ENCODE measurements at places on chromosomes 2 and 18.

- no peak overlapping the region for H3K27ac ChIP-seq
- peak; percentile 3 for DNase-seq
- no peaks in the 10 kb centered on the region for H3K36me3 ChIP-seq
- H3K4me3 ChIP-seq: no peak overlapping the region
- H3K4me1 ChIP-seq: no peaks in the 10 kb centered on the region
These were observed 376.1 kb downstream of the XIRP2 start for GRCh38 chr2:167264380-167264779.

DNA sequence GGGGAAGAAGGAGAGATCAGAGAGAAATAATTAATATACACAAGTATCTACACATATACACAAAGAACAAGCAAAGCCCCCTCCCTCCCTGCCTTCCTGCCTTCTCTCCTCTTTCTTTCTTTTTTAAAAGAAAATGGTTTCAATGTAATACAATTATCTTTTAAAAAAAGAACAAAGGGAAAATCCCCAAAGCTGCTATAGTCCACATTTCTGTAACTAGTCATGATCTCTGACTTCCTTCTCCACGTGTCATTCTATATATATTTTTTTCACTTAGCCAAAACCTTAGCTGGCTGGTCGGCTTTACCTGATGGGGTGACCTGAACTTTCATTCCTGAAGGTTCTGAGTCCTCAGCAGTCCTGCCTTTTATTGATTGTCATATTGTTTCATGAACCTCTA, 44.3 kb downstream of the MAP3K20 start:
- H3K36me3 ChIP-seq: peaks cover 16% of the 10 kb centered on the region
- no peak for DNase-seq
- H3K4me3 ChIP-seq: no peak overlapping the region
- H3K27ac ChIP-seq: no peak overlapping the region
- H3K4me1 ChIP-seq: no peaks in the 10 kb centered on the region
- no peaks in the 10 kb centered on the region for H3K27me3 ChIP-seq

- DNase-seq: peak; percentile 49
- H3K27ac ChIP-seq: no peak overlapping the region
- H3K4me1 ChIP-seq: no peaks in the 10 kb centered on the region
- H3K27me3 ChIP-seq: no peaks in the 10 kb centered on the region
- peaks cover 20% of the 10 kb centered on the region for H3K36me3 ChIP-seq
- H3K4me3 ChIP-seq: no peak overlapping the region
These were observed 34.6 kb downstream of the TGFBRAP1 start for GRCh38 chr2:105294844-105295481.

- peaks cover 2% of the 10 kb centered on the region for H3K4me1 ChIP-seq
- H3K36me3 ChIP-seq: peaks cover 2% of the 10 kb centered on the region
- H3K27me3 ChIP-seq: no peaks in the 10 kb centered on the region
- H3K4me3 ChIP-seq: no peak overlapping the region
These were observed 19.0 kb downstream of the INO80C start for GRCh38 chr18:35478520-35479435.
